Activated CD4-positive, alpha-beta memory T cell treated with anti-CD3 and anti-CD28 coated beads, Interleukin-2, amount 10 ng/mL, durations not matched to agents 7 days and 5 days (primary cell): ENCODE measurements at places on chromosomes 4 and X. TPM values are rescaled to one million over a fixed set of nuclear protein-coding genes. Genes with fewer than 3 reads are reported as not detected.

GRCh38 chr4:165787516-165788274 is 85.3 kb upstream of the TLL1 start:
- no peak overlapping the region for H3K4me3 ChIP-seq
- no peaks in the 10 kb centered on the region for H3K27me3 ChIP-seq
- no peaks in the 10 kb centered on the region for H3K4me1 ChIP-seq
- DNase-seq = no peak
- H3K27ac ChIP-seq = no peak overlapping the region

GRCh38 chr4:23888421-23889319 is 1.2 kb downstream of the PPARGC1A start:
- DNase-seq = no peak
- H3K36me3 ChIP-seq = no peaks in the 10 kb centered on the region
- H3K27ac ChIP-seq = no peak overlapping the region
- H3K27me3 ChIP-seq = peaks cover 7% of the 10 kb centered on the region
- H3K4me3 ChIP-seq = no peak overlapping the region

Gene SLC34A2
- total RNA-seq = not detected

Gene TNMD
- not detected for total RNA-seq

Gene SOWAHB
- not detected for total RNA-seq

GRCh38 chr4:2825740-2826139 is 17.9 kb upstream of the ADD1 start:
- H3K4me3 ChIP-seq = no peak overlapping the region
- no peak overlapping the region for H3K27ac ChIP-seq
- H3K27me3 ChIP-seq = no peaks in the 10 kb centered on the region

DNA sequence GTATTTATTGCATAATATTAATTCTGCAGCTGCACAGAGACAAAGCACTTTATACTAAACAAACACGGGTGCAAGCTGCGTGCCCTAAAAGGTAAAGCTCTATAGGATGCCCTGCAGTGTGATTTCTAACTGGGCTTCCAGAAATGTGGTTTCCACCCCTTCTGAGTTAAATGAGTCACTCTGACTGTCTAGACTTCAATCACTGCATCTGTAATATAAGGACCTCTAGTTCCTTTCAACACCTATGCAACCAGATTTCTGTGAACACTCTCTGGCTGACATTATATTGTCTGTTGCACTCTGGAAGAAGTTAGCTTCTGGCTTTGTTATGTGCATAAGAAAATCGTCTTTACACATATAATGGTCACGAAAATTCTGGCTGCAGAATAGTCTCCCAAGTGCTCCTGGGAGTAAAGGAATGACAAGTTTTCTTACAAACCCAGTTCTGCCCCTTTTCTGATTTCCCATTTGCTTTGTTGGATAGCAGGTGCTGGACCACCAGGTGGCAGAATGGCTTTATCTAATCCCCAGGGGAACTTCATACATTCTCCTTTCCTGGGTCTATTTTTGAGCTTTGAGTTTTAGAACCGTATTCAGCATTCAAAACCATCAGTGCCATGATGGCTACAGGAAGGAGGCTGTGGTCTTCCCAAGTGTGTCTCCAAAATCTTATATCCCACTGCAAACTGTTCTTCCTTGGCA is 842.2 kb downstream of the STIM2 start:
- no peak overlapping the region for H3K27ac ChIP-seq
- H3K36me3 ChIP-seq = no peaks in the 10 kb centered on the region
- no peaks in the 10 kb centered on the region for H3K4me1 ChIP-seq
- no peaks in the 10 kb centered on the region for H3K27me3 ChIP-seq

DNA sequence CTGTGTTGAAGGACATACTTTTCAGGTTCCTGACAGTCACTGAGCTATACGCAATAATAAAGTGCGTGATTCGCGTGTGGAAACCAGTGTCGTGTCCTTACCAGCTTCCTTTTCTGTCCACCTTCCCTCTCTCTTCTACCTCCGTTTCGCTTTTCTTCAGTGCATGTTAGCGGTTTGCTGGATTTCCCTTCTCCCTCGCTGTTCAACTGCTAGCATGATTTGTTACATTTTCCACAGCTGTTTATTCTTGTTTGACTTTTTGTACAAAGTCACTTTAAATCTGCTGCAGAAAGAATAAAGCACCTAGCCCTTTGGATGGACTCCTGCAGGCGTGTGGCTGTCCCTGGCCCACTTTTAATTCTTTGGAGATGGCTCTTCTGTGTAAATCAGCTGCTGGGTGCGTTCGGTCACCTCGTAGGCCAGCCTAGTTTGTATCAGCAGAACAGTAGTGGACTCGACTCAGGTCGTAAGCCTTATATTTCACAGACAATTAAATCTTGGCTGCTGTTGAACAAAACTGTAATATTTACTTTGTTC is 8.9 kb upstream of the HAND2 start:
- no peak overlapping the region for H3K4me3 ChIP-seq
- H3K4me1 ChIP-seq = peaks cover 4% of the 10 kb centered on the region
- no peaks in the 10 kb centered on the region for H3K36me3 ChIP-seq
- H3K27ac ChIP-seq = no peak overlapping the region
- no peak for DNase-seq

Gene ADGRG2
- not detected for total RNA-seq

Gene TLL1
- not detected for total RNA-seq

Gene WAS
- 157 TPM for total RNA-seq

DNA sequence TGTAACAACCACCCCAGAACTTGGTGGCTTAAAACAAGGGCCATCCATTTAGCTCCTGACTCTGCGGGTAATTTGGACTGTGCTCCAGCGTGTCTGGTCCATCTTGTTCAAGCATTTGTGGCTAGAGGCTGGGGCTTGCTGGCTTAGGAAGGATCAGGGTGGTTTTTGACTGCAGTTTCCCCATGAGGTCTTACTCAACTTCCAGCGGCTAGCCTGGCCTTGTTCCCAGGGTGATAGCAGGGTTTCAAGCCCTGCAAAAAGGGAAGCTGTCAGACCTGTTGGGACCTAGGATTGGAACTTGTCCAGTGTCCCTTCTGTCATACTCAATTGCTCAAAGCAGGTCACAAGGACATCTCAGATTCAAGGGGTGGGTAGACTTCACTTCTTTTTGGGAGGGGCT is 205.9 kb downstream of the STIM2 start:
- peaks cover 2% of the 10 kb centered on the region for H3K27me3 ChIP-seq
- no peak for DNase-seq

Gene CENPVL1
- not detected for total RNA-seq

- H3K27ac ChIP-seq = no peak overlapping the region
- no peaks in the 10 kb centered on the region for H3K36me3 ChIP-seq
- no peak for DNase-seq
- no peaks in the 10 kb centered on the region for H3K27me3 ChIP-seq
These were observed 106.8 kb upstream of the PNPLA4 start for GRCh38 chrX:8034058-8034457.

Gene TCEAL2
- total RNA-seq = not detected

- no peak overlapping the region for H3K4me3 ChIP-seq
- H3K36me3 ChIP-seq = no peaks in the 10 kb centered on the region
- H3K27ac ChIP-seq = no peak overlapping the region
These were observed 56.0 kb downstream of the SPRY1 start for GRCh38 chr4:123452616-123453015.

GRCh38 chr4:82618103-82618720 is 56.4 kb upstream of the TMEM150C start:
- H3K27ac ChIP-seq = no peak overlapping the region
- no peaks in the 10 kb centered on the region for H3K27me3 ChIP-seq
- no peak for DNase-seq

DNA sequence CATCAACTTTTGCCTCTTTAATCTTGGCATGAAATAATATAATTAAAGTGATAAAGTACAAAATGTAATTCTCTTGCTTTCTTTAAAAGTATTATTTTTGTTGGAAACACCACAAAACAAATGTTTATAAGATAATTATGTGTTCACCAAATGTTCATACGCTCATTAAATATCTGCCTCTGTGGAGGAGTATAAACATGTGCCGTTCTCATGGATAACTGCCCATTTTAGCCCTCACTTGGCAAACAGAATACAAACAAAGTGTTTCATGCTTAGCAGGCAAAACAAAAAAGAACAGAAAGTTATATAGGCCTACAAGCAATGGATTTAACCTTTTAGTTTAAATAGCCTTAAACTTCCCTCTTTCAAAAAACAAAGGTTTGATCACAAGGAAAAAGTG is 800.5 kb upstream of the DIAPH2 start:
- no peak for DNase-seq
- no peak overlapping the region for H3K4me3 ChIP-seq
- H3K27ac ChIP-seq = no peak overlapping the region
- no peaks in the 10 kb centered on the region for H3K4me1 ChIP-seq
- no peaks in the 10 kb centered on the region for H3K27me3 ChIP-seq

GRCh38 chr4:54746218-54746617 is 88.5 kb downstream of the KIT start:
- H3K4me3 ChIP-seq = no peak overlapping the region
- H3K36me3 ChIP-seq = no peaks in the 10 kb centered on the region
- peak; percentile 22 for DNase-seq
- peaks cover 8% of the 10 kb centered on the region for H3K4me1 ChIP-seq
